ENCODE measurements at places on chromosomes 6 and 20.

DNA sequence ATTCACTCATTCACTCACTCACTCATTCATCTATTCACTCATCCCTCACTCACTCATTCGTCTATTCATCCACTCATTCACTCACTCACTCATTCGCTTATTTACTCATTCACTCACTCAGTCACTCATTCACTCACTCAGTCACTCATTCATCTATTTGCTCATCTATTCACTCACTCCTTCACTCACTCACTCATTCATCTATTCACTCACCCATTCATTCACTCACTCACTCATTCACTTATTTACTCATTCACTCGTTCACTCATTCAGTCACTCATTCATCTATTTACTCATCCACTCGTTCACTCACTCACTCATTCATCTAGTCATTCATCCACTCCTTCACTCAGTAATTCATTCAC is 128.2 kb downstream of the TTLL2 start:
- DNase-seq: no peak

DNA sequence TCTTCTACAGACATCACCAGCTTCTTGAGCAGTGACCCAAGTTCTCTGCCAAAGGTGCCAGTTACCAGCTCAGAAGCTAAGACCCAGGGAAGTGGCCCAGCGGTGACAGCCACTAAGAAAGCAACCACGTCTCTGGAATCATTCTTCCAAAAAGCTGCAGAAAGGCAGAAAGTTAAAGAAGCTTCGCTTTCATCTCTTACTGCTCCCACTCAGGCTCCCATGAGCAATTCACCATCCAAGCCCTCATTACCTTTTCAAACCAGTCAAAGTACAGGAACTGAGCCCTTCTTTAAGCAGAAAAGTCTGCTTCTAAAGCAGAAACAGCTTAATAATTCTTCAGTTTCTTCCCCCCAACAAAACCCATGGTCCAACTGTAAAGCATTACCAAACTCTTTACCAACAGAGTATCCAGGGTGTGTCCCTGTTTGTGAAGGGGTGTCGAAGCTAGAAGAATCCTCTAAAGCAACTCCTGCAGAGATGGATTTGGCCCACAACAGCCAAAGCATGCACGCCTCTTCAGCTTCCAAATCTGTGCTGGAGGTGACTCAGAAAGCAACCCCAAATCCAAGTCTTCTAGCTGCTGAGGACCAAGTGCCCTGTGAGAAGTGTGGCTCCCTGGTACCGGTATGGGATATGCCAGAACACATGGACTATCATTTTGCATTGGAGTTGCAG is 15.2 kb downstream of the GTPBP2 start:
- DNase-seq: no peak

GRCh38 chr6:105550955-105551620 is 148.2 kb upstream of the PREP start:
- no peak for DNase-seq

- peak; percentile 32 for DNase-seq
Measured at GRCh38 chr6:35146453-35146852, 5.3 kb upstream of the TCP11 start.

DNA sequence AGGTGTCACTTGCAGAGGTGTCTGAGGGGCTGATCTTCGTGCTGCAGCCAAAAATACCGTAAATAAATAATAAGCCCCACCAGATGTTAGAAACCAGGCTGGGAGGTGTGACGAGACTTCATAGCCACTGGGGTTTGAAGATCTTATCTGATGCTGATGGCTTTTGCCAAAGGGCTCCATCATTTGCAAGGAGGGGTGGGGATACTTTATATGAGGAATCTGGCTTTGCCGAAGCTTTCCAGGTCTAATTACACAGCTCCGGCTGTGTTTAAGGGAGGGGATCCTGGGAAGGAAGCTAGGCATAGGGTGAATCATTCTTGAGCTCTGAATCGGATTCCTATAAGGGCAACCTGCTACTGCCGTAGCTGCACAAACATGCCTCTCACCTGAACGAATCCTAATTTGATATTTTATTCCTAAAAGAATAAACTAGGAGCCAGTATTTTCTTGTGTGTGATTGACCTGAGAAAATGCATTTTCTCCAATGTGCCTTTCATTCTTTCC is 249.6 kb downstream of the SOD2 start:
- no peak for DNase-seq

DNA sequence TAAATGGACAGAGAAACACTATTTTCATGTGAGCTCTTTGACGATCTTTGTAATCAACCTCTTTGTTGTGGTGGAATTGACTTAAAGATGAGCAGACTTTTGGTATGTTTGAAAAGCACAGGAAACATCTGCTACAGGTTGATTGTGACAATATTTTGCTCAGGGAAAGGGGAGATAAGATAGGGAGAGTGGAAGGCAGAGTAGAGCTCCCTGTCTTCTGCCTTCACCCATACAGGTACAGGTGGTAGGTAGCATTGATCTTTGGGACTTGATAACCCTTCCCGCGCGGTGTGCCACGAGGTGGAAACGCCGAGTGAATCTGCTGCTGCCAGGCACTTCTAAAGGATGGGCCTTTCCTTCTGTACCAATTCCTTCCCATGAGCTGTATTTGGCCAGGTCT is 183.6 kb downstream of the UTRN start:
- no peak for DNase-seq

GRCh38 chr6:85068221-85068620 is 303.8 kb upstream of the TBX18 start:
- DNase-seq: no peak

DNA sequence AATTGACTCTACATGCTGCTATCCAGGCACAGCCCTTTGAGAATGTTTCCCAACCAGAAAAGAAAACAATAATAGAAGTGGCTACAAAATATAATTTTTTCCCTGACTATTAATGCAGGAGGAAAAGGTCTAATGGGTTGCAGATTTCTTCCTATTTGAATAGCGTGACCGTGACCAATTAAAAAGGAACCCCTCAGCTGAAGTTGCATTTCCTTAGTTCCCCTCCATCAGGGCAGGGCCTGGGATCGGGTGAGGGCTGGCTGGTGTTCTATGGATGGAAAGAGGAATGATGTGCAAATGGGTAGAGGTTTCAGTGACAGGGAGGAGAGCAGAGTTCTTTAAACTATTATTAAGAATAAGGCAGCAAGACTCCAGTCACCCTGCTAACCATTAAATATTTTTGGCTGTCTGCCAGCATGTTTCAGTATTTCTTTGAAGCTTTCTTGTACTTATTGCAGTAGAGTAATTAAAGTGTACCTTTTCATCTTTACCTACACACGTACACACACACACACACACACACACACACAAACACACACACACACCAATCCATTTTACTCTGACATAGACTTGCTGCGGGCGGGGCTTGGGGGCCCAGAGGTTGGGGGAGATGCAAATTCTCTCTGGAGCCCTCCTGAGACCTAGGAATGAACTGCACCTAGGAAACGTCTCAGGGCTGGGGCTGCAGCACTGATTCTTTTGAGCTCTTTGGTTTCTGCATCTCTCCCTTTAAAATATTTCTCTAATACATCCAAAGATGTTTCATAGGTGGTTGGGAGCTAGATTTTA is 154.8 kb upstream of the SLC35B3 start:
- peak; percentile 1 for DNase-seq

DNA sequence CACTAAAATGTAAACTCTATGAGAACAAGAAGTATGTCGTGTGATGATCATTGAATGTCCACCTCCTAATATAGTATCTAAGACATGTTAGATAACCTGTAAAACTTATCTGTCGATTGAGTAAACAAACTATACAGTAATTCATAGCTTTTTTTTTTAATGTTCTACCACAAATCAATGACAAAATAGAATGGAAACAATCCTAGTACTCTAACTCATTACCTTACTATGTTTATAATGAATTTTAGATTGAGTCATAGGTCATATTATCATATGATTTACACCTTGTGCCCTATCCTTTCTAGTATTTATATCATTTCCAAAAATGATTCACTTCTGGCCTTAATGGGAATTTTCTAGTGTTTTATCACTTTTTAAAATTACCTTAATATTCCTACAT is 6.1 kb downstream of the VTA1 start:
- no peak for DNase-seq

GRCh38 chr6:134416418-134417154 is 98.7 kb upstream of the SGK1 start:
- peak; percentile 87 for DNase-seq

- no peak for DNase-seq
Measured at GRCh38 chr6:91539456-91539855, 952.6 kb upstream of the MAP3K7 start.

DNA sequence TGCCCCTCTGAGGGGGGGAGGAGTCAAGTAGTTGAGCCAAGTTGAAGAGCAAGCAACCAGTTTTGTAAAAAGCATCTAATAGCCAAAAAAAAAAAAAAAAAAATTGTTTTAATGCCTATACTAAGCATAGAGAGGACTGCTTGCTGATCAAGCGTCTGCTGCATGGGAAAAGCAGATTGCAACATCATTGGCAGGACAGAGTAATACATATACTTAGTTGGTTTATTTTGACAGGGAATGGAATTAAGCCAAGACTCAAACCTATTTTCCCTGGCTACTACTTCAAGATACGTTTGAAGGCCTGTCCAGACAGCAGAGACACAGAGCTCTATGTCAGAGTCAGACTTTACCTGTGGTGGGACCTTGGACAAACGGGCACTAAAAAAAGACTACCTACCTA is 120.5 kb downstream of the RTN4IP1 start:
- peak; percentile 85 for DNase-seq

GRCh38 chr20:49483696-49484123 is 1.2 kb upstream of the KCNB1 start:
- no peak for DNase-seq

GRCh38 chr6:26268659-26269402 is 96.2 kb upstream of the BTN3A2 start:
- peak; percentile 40 for DNase-seq

DNA sequence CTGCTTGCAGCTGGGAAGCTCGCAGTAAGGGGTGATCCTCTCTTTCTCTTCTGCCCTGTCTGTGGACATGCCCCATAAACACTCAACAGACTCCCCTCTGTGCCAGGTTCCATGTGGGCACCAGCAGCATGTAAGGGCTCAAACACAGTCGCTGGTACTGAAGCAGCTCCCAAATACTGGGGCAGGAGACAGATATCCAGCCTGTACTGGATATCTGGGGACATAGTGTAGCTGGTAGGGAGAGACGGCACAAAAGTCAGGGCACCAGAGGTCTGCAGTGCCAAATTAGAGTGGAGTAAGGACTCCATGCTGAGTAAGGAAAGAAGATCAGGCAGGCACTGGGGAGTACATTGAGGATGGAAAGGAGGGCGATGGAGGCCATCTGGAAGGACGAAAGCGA is 48.3 kb upstream of the RSPO4 start:
- no peak for DNase-seq

DNA sequence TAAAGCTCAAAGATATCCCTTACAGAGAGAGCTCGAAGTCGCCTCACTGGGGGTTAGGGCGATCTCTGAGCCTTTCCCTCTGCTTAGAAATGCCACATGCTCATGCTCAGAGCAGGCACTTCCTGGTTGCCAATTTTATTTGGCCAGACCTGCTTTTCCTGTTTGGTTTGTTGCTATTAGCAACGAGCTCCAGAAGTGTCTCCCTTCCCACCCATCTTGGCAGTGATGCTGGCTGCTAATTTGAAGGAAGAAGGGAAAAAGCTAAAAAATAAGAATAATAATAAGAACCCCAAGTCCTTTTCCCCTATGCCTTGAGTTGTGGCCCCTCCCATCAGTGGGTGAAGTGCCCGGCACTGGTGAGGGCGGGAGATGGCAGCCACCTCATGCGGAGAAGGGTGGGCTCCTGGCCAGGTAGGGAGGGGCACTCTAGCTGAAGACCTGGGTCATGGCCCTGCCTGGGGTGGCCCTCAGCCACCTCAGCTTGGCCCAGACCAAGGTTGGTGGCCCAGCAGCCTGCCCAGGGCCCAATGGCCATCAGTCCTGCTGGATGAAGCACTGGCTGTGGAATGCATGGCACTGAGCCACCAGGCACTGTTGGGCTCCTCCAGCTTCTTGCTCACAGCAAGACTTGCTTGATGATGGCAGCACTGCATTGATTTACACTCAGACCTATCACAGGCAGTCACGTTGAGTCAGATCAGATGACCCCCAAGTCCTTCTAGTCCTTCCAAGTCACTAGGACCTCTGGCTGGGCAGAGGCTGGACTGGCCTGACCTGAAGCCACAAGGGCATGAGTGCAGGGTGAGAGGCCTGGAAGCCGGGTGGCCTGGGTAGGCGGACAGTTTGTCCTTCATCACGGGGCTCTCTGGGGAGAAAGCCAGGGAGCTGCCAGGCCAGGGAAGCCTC is 79.0 kb downstream of the SYNJ2 start:
- DNase-seq: peak; percentile 89
